MM.1S (cell line): ENCODE measurements at places on chromosomes 6 and 20.
A peak's percentile ranks its signal among the peaks of the same experiment; 100 is the strongest.

DNA sequence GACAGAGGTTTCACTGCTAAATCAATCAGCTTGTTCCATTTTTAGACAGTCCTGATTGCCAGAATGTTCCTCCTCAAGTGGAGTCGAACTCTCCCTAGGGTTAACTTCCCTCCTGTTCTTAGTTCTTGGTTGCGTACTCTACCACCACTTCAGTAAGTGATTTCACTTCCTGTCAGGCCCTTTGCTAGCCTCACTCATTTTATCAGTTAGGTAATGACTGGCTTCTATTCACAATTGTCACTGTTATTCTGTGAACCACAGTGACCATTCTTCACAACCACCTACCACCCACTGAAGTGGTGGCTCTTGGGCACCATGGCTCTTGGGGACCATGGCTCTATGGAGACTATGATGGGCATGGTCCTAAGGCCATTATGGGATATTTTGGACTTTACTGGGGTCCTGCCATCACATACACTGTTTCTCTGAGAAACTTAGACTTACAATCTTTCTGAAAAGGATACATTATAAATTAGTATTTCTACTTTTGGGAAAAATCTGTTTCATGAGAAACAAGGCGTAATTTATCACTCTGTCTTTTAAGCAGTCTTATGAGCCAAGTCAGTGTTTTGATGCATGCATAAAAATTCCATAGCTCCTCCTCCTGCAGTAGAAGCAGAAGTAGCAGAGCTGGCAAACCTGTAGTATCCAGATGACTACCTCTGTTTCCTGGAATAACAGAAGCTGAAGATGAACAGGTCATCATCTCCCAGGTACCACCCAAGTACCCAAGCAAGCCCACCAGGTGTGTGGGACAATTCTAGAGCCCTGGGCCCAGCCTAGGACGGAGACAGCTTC, 66.3 kb downstream of the ATXN1 start:
- DNase-seq = no peak

GRCh38 chr6:1890071-1890470, 280.4 kb downstream of the FOXC1 start:
- no peak for DNase-seq

DNA sequence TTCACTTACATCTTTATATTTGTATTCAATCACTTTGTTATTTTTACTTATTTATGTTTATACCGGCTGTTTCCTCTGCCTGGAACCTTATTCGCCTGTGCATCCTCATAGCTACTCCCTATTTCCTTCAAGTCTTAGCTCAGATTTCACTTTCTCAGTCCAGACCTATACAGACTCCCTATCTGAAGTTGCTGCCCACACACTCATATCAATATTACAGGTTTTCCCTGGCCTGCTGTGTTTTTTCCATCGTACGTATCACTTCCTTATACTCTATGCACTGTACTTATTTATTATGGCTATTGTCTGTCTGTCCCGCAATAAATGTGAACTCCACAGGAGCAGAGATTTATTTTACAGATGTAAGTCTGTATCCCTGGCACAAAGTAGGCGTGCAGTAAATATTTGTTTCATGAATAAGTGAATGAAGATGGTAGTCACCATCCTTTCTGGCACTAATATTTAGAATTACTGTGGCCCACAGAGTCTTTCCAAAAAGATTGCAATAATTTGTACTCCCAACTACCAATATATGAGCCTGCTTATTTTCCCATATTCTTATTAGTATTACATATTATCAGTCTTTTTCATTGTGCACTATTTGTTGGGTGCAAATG, 64.9 kb downstream of the TNFAIP3 start:
- DNase-seq = no peak

DNA sequence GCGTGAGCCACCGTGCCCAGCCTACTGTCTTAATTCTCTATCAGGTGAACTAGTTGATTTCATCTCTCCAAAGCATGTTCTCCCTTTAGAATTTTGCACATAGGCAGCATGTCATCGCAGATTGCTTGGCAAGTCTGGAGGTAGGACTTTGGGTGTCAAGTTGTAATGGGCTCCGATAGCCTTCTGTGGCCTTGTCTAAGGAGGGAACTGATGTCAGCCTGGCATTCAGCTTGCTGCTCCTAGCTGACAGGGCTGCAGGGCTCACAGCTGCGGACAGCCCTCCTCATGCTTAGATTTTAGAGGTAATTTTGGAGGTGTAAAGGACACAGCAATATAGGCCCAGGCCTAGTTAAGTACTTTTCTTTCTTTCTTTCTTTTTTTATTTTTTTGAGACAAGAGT, 11.3 kb downstream of the CHMP4B start:
- DNase-seq = no peak

DNA sequence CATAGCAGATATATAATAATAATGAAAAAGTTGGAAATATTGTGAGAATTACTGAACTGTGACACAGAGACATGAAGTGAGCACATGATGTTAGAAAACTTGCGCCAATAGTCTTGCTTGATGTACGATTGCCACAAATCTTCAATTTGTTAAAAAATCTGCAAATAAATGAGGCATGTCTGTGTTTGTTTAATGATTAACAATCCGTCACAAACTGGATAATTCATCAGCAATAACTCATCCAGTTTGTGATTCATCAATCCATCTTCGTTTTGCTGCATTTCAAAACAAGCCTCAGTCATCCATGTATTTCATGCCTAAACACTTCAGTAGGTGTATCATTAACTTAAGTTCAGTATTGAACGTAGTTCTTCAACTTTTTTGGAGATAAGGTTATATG, 25.5 kb upstream of the SMIM26 start:
- no peak for DNase-seq

GRCh38 chr6:36729161-36729524, 31.5 kb downstream of the RAB44 start:
- no peak for DNase-seq

- no peak for DNase-seq
Observed at GRCh38 chr20:64224351-64225170, 31.0 kb upstream of the PCMTD2 start.

- DNase-seq = no peak
Observed at GRCh38 chr6:153207006-153207405, 75.9 kb upstream of the RGS17 start.

- DNase-seq = no peak
Observed at GRCh38 chr20:49433333-49433732, 49.1 kb downstream of the KCNB1 start.

DNA sequence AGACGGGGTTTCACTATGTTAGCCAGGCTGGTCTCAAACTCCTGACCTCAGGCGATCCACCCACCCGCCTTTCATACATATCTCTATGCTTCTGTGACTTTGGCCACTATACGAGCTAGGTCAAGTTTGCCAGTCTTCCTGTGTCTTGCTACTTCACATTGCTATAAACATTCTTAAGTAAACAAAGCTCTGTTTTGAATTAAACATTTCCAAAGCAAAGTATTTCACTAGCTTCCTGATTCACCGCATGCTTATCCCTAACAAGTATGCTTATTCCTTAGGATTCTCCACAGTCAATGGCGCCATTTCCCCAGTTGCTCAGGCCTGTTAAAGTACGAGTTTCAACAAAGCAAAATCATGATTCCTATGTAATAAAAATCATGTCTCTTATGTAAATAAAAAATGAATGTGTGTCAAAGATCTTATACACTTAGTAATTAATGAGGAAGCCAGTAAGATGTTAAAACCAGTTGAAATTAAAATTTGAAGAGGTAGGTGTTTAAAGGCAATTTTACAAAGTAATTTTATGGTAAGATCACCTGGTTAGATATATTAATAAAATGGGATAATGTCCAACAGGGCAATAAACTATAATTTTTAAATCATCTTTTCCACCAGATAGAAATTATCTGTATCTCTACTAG, 88.5 kb downstream of the PRKN start:
- no peak for DNase-seq

- no peak for DNase-seq
Observed at GRCh38 chr20:11012975-11013374, 339.2 kb upstream of the JAG1 start.

GRCh38 chr6:22471132-22471690, 98.2 kb upstream of the HDGFL1 start:
- no peak for DNase-seq

DNA sequence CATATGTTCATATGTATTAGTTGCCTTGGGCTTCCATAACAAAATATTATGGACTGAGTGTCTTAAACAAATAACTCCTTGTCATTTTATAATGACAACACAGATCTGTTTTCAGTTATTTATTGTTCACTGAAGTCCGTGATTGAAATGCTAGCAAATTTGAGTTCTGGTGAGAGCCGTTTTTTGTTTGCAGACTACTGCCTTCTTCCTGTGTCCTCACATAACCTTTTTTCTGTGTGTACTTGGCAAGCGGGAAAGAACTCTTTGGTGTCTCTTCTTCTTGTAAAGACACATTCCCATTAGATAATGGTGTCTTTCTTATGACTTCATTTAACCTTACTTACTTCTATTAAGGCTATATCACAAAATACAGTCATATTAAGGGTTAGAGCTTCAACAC, 482.9 kb upstream of the EYS start:
- DNase-seq = no peak

GRCh38 chr20:16477632-16478031, 95.6 kb downstream of the KIF16B start:
- DNase-seq = no peak

DNA sequence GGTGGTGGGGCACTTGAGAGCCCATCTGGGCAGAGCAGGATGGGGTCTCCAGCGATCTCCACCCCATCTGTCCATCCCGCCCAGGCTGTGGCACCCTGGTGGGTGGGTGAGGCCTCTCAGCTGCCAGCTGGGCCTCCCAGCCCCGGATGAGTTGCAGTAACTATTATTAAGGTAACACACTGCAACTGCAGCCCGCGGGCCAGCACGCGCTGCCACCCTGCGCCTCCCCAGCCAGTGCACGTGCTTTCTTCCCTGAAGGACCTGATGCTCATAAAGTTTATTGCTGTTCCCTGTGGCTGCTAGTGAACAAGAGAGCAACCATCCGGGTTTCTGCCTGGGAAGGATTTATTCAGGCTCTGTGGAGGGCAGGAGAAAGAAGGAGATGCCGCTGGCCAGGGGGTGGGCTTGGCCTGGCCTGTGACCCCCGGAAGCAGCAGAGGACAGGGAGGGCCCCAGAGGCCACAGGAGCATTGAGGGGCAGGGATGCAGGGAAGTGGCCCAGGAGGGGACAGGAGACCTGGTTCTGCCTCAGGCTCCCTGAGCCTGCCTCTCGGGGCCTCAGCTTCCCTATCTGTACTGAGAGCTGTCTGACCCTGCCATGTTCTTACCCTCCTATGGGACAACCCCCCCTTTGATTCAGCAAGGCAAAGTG, 1.7 kb downstream of the IP6K3 start:
- DNase-seq = no peak

DNA sequence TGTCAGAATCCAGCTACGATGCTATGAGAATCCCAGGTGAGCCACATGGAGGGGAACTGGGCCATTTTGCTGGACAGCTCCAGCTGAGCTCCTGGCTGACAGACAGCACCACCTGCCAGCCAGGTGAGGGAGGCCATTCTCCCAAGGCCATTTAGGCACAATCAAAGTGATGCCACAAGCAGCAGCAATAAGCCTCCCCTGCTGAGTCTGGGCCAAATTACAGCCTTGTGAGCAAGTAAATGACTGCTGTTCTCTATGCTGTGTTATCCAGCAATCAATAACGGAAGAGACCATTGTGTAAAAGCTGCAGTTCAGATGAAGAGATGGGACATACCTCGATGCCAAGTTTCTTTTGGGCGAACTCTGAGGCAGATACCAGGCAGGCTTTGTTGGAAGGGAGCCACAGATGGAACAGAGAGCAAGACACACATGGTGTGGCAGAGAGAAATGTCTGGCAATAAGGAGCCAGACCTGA, 14.0 kb upstream of the SCGN start:
- no peak for DNase-seq

- DNase-seq = no peak
Observed at GRCh38 chr6:28280595-28281287, 631 bp upstream of the PGBD1 start.

- no peak for DNase-seq
Observed at GRCh38 chr6:42025066-42025844, 25.1 kb upstream of the TAF8 start.

- DNase-seq = no peak
Observed at GRCh38 chr6:130841128-130841728, 14.0 kb downstream of the SMLR1 start.

- DNase-seq = no peak
Observed at GRCh38 chr20:23497536-23497935, 6.6 kb downstream of the CST8 start.

DNA sequence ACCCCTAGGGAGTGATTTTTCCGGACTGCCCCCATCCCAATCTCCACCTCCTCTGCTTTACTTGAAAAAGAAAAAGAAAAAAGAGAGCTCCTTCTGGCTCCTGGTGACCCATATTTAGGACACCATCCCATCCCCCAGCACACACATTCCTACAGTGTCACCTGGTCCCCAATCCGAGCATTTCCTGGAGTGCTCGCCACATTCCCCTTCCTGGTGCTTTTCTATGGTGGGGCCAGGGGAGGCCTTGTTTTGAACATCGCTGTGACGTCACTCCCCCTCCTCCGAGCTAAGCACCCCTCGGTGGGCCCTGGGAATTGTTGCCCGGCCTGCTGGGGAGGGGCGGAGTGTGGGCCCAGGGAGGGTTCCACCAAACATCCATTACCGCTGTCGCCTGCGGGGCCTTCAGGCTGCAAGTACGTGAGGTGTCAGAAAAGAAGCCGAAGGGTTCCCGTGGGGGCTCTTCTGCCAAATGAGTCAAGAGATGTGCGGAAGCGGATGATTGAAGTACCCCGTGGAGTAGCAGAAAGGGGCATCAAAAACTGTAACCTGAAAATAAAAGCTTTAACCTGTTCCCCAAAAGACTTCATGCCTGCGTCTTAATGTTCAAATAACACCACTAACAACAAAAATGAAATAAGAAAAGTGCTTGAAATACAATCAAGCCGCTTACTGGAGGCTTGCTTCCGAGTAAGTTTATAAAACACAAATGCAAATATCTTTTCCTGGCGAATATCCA, 2.8 kb upstream of the FOXC1 start:
- no peak for DNase-seq

DNA sequence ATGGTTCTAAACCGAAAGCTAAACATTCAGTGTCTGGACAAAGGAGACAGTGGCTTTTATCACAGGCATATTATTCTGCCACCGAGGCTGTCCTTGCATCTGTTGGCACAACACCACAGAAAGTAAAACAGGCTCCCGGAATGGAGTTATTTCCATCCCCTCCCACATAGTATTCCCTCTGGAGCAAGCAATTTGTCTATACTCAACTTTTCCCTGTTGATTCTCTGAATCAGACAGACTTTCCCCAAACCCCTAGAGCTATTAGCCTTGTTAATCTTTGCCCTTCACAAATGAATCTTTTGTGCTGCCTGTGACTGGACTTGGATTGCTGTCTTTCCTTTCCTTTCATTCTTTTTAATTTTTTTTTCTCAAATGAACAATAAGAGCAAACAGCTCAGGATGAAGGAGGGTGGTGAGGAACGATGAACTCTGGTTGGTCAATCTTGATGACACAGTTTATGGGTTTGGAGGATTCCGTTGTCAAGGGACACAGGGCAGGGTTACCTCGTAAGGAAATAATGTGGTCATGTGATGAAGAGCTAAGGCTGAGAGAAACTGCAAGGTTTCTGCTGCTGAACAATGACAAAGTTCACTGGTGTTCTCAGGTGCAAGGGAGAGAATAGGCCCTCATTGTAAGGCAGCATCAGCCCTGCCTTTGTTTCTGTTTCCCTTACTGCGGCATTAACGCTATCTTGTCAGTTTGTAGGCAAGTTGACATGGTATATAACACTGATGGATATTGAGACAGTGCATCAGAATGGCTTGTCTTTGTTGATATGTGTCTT, 275.0 kb upstream of the BMP2 start:
- peak; percentile 64 for DNase-seq
